ENCODE measurements at places on chromosomes 4 and X. TPM values are rescaled to one million over a fixed set of nuclear protein-coding genes. Genes with fewer than 3 reads are reported as not detected.

GRCh38 chr4:101761405-101761804, 29.1 kb upstream of the BANK1 start:
- no peak for DNase-seq

DNA sequence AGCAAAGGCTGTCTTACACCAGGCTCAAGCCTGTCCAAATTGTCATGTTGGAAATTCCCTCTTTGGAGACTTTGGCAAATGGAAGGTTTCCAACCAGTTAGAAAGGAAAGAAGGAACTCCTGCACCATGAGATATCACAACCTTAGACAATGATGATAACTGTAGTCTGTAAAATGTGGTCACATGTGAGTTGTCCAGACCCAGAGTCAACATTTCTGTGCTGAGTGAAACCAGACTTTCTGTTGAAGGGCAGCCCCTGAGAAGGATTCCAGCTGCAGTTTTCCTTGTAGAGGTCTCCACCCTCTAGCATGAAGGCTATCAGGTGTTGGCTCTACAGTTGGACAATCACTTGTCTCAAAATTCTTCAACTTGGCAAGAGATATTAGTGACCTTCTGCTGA, 82.4 kb downstream of the SOX3 start:
- no peak for DNase-seq

GRCh38 chr4:30756553-30756952, 36.4 kb downstream of the PCDH7 start:
- DNase-seq: no peak

GRCh38 chr4:94488670-94489069, 36.9 kb downstream of the PDLIM5 start:
- peak; percentile 45 for DNase-seq

- no peak for DNase-seq
Measured at GRCh38 chr4:145840801-145841200, 97.8 kb downstream of the ZNF827 start.

GRCh38 chr4:106062452-106062875, 167.2 kb downstream of the NPNT start:
- peak; percentile 41 for DNase-seq

GRCh38 chrX:68532831-68533533, 34.1 kb downstream of the YIPF6 start:
- peak; percentile 8 for DNase-seq

DNA sequence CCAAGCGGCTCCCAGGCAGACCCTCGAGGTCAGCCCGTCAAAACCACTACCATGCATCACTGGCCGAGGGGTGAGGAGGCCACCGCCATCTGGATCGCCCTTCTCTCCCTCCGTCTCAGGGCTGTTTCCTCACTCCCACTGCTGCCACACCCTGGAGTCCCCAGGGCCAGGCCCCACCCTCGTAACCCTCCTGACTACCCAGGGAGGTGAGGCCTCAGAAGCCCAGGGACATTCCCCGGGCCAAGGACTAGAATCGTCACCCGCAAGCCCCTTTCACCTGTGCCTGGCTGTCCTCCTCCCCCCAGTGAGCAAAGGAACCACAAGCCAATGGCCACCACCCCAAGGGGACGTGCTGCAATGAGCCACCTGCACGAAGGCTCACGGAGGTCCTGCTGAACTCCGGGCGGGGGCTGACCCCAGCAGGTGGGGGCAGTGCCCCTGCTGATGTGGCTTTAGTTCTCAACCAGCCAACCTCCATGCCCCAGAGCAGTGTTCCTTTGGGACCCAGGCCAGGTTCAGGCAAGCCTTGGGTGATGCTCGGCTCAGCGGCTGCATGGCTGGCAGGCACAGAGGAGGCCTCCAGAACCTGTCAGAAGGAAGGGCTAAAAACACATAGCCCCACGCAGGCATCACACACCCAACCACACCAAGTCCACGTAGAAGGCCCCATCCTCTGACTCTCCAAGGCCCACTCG, 23.8 kb downstream of the PPP2R2C start:
- no peak for DNase-seq

GRCh38 chr4:110550260-110550659, 72.6 kb downstream of the PITX2 start:
- DNase-seq: no peak

- DNase-seq: no peak
Measured at GRCh38 chrX:130529531-130529930, 127.7 kb downstream of the RBMX2 start.

- no peak for DNase-seq
Measured at GRCh38 chrX:9055354-9055753, 21.4 kb upstream of the FAM9B start.

- no peak for DNase-seq
Measured at GRCh38 chrX:134810211-134810610, 151.9 kb upstream of the PLAC1 start.

DNA sequence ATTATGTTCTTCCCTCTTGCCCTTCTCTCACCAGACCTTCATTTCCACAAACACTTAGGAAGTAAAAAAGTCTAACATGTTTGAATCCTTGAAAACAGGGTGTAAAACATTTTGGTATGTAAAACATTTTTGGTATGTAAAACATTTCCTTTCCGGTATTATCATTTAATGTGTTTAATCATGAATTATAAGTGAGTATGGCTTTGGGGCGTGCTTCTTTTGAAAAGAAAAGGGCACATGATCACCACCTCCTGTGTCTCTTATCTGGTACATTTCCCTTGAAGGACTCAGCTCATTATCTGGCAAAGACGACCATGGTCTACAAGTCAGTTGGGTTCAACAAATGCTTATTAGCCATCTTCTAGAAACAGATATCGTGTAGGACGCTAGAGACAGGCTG, 283.6 kb downstream of the FRMPD4 start:
- no peak for DNase-seq

- peak; percentile 8 for DNase-seq
Measured at GRCh38 chr4:177339477-177340374, 30.1 kb downstream of the NEIL3 start.

DNA sequence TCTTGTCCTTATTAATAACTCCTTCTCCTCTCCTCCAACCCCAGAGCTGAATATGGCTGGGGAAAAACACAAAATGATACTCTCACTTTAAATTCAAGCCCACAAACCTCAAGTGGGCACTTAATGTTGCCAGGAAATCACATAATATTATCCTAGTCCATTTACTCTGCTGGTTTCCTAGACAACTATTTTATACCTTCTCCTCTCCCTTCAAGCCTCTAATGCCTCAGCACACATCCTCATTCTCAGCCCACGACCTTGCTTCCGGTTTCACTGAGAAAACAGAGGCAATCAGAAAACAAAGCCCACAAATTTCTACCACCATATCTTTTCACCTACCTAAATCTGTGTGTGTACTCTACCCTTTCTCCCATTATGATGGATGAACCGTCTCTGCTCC, 12.1 kb upstream of the CLCN5 start:
- DNase-seq: no peak

DNA sequence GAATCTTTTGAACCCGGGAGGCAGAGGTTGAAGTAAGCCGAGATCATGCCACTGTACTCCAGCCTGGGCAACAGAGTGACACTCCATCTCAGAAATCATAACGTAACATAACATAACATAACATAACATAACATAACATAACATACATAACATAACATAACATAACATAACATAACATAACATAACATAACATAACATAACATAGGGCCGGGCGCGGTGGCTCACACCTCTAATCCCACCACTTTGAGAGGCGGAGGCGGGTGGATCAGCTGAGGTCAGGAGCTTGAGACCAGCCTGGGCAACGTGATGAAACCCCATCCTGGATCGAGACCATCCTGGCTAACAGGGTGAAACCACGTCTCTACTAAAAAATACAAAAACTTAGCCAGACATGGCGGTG, 76.7 kb downstream of the NOCT start:
- DNase-seq: no peak

- no peak for DNase-seq
Measured at GRCh38 chrX:13778916-13779315, 38.0 kb downstream of the GPM6B start.

DNA sequence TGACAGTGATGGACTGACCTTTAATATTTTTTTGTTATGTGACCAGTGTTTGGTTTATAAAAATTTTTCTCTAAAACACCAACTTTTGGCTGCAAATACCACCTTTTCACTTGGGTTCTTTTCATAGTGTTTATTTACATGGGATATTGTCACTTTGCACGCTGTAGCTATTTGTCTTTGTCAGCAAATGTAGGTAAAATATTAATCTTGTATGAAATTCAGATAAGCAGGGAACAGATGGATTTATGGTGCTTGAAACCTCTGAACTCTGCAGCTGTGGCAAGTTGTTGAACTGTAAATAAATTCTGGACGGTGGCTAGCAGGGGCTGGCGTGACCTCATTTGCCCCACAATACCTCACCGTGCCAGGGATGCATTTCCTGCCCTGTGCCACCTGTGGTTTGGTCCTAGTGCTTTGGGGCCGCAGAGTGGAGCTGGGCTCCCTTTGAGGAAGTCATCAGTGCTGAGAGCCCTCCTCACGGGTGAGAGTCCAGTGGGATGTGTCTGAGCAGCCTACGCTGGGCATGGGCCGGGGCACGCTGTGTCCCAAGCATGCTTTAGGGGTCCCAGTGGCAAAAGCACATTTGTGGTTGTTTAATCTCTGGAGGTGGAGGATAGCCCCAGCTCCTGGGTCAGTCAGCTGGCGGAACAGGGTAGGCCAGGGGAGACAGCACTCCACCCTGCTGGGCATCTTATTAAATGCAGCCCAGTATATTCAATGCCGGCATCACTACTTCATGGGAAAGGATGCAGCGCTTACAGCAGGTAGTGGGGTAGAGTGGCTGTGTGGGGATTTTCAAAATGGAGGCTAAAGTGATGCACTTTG, 108.6 kb downstream of the TBL1X start:
- DNase-seq: no peak

- no peak for DNase-seq
Measured at GRCh38 chr4:145680902-145681301, 956 bp downstream of the C4orf51 start.

DNA sequence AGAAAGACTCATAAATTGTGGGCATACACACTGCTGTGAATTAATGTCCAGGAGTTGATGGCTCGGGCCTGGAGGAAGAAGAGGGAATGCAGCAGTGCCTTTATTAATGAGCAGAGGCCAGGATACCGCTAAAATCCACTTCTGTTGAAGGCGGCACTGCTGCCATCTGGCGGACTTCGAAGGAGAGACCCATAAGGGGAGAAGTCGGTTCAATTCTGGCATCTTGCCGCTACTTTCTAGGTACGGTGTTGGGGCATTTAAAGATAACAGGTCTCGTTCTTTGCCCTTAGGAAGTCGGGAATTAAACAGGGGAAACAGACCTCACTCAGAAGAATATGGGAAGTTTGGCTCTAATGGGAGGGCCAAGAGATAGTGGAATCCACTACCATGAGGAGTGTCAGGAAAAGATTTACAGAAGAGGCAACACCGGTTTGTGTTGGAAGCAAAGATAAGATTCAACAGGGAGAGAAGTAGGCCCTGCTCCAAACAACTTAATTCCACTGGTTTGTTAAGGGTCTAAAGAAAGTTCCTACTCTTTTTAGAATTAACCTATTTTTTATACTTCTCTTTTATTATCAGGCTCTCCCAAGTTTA, 133.6 kb upstream of the GIMD1 start:
- DNase-seq: peak; percentile 7

DNA sequence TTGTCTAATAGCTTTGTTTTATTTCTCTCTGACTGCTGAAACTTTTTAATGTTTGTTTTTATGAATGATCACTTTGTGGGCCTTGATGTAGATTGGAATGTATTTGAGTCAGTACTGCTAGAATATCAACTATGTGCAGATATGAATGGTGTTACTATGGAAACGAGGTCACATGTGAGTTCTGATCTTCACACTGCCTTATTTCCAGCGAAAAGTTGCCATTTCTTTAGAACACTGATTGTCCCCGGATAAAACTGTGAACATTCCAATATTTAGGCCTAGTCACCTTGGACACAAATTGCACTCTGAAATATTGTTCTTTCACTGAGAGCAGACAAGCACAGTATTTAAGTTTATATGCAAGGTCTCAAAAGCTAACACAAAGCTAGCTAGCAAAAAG, 27.2 kb upstream of the MAGED1 start:
- no peak for DNase-seq

DNA sequence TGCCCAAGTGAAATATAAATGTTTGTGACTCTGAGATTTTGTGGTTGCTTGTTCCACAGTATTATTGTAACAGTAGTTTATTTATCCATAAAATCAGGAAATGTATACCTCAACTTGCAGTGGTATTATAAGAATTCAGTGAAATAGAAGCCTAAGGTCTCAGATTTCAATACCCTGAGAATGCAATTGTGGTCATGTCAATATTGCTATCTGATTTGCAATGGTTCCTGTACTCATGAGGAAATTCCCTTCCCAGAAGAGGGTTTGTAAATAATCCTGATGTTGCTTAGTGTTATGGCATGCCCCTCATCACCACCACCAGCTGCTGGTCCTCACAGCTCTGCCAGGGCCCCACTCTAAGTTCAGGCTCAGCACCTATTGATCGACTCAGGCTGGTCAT, 67.8 kb downstream of the SLC34A2 start:
- DNase-seq: peak; percentile 13

GRCh38 chr4:38902695-38903094, 35.1 kb downstream of the FAM114A1 start:
- DNase-seq: no peak

- DNase-seq: no peak
Measured at GRCh38 chrX:121456315-121456714, 408.9 kb downstream of the GLUD2 start.

DNA sequence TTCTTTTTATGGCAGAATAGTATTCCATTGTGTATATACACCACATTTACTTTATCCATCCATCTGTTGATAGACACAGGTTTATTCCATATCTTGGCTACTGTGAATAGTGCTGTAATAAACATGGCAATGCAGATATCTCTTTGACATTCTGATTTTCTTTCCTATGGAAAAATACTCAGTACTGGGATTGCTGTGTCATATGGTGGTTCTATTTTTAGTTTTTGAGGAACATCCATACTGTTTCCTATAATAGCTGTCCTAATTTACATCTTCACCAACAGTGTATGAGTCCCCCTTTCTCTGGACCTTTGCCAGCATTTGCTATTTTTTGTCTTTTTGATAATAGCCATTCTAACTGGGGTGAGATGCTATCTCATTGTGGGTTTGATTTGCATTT, 73.5 kb downstream of the GPAT3 start:
- no peak for DNase-seq

- no peak for DNase-seq
Measured at GRCh38 chrX:116230130-116230898, 59.8 kb downstream of the AGTR2 start.

GRCh38 chr4:40608628-40609027, 21.0 kb downstream of the RBM47 start:
- DNase-seq: no peak

Gene ARX
- not detected for polyA plus RNA-seq

Gene TENT5D
- not detected for polyA plus RNA-seq

Gene VEGFC
- polyA plus RNA-seq: 30.1 TPM

Gene C1QTNF7
- 2.7 TPM for polyA plus RNA-seq

Gene HS3ST1
- polyA plus RNA-seq: 0.09 TPM

Gene UGT2B15
- not detected for polyA plus RNA-seq

Gene MAGEB17
- not detected for polyA plus RNA-seq

Gene MORC4
- 30.3 TPM for polyA plus RNA-seq

Gene ARMCX4
- polyA plus RNA-seq: 6.4 TPM

Gene RNF128
- polyA plus RNA-seq: 2.7 TPM

Gene KLHL34
- not detected for polyA plus RNA-seq
